ENCODE measurements at places on chromosomes 12 and 14. TPM values are rescaled to one million over a fixed set of nuclear protein-coding genes. Genes with fewer than 3 reads are reported as not detected.

DNA sequence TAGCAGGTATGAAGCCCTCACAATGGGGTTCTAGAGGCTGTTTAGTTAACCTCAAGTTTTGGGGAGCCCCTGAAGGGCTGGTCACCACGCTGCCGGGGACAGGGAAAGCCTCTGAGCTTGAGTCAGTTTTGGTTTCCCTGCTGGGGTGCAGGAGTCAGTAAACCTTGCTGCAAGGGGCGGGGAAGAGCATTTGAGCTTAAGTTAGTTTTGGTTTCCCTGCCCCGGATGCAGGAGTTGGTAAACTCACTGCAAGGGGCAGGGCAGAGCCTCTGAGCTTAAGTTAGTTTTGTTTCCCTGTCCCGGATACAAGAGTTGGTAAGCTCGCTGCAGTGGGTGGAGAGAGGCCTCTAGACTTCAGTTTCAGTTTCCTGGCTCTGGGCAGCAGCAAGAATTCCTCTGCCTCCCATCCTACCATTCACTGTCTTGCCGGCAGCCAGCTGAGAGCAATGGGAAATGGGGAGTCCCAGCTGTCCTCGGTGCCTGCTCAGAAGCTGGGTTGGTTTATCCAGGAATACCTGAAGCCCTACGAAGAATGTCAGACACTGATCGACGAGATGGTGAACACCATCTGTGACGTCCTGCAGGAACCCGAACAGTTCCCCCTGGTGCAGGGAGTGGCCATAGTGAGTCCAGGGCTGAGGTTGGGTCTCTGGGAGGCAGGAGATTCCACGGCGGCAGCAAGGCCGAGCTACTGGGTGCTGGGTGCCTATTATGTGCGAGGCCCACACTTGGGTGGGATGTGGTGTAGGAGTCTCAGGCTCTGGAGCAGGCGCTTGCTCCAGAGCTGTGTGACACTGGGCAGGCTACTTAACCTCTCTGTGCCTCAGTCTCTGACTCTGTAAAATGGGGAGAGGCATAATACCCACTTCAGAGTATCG lies at the start of gene OAS2:
Gene OAS2 (plus strand): TSS at position 357 of the 878 bp plus-strand sequence. CDS start 90 bp downstream, at position 447.
- peak; percentile 89 for DNase-seq

GRCh38 chr12:62808166-62808879 lies 126.6 kb downstream of the PPM1H start:
- DNase-seq = no peak

DNA sequence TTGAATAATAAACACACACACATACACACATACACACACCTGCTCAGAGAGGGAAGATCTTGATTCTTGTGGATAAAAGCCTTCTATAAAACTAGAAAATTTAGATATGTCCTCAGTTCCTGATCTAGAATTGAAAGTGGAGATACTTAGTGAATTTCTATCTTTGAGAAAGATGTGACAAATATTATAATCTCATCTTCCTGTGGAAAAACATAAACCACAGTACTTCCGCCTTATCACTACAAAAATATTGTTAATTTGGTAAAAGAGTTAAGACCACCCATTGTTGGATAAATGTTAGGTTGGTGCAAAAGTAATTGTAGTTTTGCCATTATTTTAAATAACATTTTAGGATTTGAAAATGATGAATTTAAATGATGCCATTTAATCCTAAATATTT lies at the start of gene KLRK1:
Gene KLRK1 (minus strand): TSS at position 138 of the 400 bp plus-strand sequence. CDS start 1,231 bp downstream, outside the sequence.
- DNase-seq = no peak

DNA sequence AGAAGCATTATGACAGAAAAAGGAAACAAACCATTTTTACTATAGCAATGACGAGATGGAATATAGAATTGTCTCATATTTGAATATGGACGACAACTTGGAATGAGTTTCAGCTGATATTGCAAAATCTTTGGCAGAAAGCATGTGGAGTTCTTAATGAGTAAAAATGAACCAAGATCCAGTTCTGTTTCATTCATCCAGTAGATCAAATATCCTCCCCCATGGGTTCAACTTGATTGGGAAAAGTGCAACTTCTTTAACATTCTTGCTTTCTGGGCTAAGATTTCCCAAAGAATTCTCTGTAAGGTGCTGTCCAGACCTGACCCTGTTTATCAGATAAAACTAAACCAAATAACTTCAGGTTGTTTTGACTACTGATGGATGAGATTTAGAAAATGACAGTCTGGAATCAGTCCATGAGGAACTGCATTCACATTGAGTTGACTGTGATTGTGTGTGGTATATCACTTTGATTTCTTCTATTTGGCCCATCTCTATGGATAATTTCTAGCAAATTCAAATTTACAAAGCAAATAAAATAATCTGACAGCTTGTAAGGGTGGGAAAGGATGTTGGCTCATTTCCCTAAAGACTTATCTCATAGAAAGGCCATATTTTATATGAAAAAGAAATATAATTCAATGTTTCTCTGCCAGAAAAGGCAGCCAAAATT lies 267.4 kb downstream of the ADAMTS20 start:
- DNase-seq = no peak

DNA sequence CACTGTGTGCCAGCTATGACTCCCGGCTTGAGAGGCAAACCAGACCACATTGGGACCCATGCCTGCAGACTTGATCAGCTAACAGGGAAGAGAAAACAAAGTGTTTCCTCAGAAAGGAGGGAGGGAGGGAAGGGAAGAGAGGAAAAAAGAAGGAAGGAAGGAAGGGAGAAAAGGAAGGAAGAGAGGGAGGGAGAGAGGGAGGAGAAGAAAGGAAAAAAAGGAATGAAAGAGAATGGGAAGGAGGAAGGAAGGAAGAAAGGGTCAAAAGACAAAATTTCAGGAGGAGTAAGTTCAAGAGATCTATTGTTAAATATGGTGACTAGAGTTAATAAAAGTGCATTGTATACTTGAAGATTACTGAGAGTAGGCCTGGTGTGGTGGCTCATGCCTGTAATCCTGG lies 18.9 kb downstream of the FIGNL2 start:
- no peak for DNase-seq

The GPR84 gene
- 0.15 TPM for total RNA-seq

- no peak for DNase-seq
Measured at GRCh38 chr14:68322940-68323620, 469.8 kb downstream of the ZFP36L1 start.

DNA sequence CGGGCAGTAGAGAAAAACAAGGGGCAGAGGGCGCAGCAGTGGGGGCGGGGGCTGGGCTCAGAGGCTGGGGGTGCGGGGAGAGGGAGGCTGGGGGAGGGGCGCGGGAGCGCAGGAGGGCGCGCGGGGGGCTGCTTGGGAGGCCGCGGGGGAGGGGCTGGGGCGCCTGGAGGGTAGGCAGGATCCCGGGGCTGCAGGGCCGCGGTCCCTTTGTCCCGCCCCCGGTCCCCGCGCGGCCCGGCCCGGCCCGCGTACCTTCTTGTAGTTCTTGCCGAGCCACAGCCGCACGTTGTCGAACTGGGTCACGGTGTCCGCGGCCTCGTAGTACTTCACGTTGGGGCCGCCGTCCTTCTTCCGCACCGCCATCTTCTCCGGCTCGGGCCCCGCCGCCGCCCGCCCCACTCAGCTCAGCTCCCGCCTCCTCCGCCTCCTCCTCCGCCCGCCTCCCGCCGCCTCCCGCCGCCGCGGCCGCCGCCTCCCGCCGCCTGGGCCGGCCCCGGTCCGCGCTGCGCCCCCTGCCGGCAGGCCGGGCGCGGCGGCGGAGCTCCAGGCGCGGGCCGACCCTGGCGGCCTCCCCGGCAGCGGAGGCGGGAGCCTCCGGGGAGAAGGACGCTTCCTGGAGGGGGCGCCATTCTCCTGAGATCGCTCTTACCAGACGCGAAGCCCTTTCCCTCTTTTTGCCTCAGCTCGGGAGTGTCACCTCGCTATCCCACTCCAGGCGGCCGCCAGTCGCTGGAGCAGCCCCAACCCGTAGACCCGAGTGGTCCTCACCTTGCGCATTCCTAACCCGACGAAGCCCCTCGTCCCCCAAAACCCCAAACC lies at the start of gene SMARCC2:
Gene SMARCC2 (minus strand): TSS at position 385 of the 819 bp plus-strand sequence. CDS start 22 bp downstream, at position 363.
- DNase-seq = peak; percentile 81

DNA sequence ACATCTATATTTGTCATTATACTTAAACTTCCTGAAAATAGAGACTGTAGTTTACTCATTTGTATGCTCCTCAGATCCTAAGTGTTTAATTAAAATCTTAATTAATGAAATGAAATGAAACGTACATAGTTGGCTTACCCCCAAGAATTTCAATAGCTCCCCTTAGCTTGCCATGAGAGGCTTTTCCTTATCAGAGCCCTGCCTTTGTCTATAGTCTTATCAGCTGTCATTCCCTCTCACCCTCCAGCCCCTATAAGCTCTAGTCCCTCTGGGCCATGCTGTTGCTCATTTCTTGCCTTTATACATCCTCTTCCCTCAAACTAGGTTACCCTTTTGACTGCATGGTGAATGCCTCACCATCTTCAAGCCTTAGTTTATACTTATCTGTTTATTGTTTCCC lies 1.1 kb upstream of the RTRAF start:
- DNase-seq = no peak

The ZNF605 gene
- 5.6 TPM for total RNA-seq

GRCh38 chr12:9820281-9820930 lies 6.9 kb upstream of the KLRF1 start:
- no peak for DNase-seq

The IFT43 gene
- 14.4 TPM for total RNA-seq

DNA sequence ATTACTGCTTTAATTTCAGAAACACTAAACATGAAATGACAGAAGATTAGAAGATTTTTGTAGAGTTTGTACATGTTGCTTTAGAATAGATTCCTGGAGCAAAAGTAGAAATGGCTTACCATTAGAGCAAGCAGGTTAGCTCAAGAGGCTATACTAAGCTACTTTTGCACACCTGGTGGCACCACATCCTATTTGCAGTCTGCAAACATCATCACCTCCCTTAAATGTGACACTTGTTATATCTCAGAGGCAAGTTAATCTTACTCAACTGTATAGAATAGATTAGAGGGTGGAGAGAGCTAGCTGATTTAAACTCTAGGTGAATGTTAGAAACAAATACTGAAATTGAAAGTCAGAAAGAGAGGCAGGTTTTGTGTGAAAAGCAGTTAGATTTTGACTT lies 30.7 kb upstream of the OR4E1 start:
- no peak for DNase-seq

The SIRT4 gene
- 1.9 TPM for total RNA-seq

DNA sequence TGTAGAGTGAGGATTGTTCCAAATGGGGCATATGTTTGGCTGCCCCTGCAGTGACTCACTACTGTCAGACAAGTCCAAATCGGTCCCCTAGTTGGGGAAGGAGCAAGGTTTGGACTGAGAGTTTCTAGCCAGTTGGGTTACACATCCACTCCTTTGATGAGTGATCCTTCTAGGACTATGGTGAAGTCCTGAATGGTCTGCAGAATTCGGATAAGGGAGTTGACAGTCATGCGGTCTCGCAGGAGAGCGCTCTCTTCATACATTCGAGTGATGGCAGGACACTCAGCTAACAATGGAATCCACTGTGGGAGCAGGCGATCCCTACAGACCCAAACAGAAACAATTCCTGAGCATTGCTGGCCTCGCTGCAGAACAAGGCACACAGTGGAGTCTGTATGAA lies 61.5 kb upstream of the SINHCAF start:
- DNase-seq = no peak

DNA sequence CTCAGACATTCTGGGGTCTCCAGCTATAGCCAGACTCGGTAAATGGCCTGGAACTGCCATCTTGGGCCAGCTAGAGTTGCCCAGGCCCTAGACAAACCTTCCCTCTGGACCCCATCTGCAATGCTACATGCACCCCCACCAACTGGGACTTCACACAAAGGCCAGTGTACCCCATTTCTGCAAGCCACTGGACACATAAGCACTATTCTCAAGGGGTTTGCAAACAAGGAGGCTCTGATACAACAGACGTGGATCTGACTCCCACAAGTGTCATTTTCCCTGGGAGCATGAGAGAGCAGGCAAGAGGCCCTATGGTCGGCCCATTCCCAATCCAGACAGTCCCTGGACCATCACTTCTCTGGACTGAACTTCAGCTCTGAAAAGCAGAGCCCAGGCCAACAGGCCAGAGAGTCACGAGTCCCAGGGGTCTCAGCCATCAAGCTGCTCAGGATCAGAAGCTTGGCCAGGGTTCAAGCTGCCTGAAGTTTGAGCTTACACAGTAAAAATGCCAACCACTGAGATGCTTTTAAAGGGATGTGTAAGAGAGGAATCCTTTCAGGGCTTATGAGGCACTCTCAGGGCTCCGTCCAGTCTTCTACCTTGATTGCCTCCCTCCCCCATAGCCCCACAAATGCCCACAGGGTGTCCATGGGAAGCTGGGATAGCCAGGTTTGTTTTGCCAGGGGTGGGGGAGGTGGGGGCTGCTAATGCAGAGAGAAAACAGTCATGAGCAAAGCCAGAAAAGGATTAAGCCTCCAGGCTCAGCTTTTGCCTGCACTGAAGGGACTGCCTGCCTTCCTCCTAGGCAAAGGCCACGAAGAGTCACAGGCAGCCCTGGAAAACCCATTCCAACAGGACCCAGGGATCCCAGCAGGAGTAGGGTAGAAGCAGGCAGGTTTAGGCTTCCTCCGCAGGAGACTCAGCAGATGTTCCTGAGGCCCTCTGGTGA lies 31.7 kb upstream of the PNMA1 start:
- DNase-seq = no peak

DNA sequence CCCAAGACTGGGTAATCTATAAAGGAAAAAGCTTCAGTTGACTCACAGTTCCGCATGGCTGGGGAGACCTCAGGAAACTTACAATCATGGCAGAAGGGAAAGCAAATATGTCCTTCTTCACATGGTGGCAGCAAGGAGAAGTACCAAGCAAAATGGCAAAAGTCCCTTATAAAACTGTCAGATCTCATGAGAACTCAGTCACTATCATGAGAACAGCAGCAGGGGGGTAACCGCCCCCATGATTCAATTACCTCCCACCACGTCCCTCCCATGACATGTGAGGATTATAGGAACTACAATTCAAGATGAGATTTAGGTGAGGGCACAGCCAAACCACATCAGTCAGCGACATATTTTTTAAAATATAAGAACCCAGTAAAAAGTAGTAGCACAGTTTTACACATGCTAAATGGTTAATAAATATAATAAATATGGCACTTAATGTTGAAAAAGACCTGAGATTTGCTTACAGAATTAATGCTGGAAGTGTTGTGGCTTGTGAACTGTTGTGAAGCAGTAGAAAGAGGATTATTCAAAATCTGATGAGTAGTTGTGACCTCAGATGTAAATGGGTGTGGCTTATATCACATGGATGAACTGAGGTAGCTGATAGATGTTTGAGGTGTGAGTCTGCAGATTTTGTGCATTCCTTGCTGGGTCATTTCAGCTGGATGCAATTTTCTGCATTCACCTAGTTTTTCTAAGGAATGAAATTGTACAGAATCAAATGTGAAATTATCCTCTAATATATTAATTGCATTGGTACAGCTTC lies 46.9 kb upstream of the CHPT1 start:
- no peak for DNase-seq

The ETFBKMT gene
- 1.4 TPM for total RNA-seq
